ENCODE measurements at places on chromosomes 13 and 19.
A peak's percentile ranks its signal among the peaks of the same experiment; 100 is the strongest.

DNA sequence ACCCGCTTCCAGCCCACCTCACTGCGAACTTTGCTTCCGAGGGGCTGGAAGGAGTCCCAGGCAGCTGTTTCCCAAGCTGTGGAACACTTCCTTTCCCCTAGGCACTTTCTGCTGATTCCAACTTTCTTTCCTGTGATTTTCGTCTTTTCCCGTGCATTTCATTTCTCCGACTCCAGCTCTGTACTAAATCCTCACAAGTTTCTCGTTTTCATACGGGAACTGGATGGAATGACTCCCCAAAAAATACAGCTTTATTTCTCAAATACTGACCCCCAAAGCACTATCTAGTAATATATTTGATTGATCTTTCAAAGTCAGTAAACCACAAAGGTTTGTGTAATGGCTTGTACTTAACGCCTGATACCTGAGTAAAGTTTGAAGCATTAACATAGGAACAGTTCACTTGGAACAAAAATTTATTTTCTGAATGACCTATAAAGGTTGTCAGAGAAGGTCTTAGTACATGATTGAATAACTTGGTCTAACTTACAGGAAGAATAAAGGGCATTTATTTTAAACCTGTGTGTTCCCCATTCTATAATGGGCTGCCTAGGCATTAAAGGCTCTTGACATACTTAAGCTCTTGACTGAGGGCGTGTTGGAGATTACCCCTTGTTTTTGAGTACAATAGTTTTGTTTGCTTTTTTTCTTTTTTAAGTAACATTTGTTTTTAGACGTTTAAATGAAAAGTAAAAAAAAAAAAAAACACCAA lies 1.3 kb upstream of the PCDH9 start:
- no peak for DNase-seq

GRCh38 chr13:80149736-80150135 lies 191.2 kb downstream of the SPRY2 start:
- DNase-seq = no peak

- DNase-seq = no peak
Measured at GRCh38 chr13:59842507-59842906, 321.2 kb downstream of the DIAPH3 start.

GRCh38 chr13:76849493-76849892 lies 36.7 kb downstream of the KCTD12 start:
- DNase-seq = no peak

- no peak for DNase-seq
Measured at GRCh38 chr19:9531933-9532332, 6.5 kb downstream of the ZNF426 start.

GRCh38 chr19:30966486-30966885 lies 382.8 kb downstream of the TSHZ3 start:
- DNase-seq = no peak

- no peak for DNase-seq
Measured at GRCh38 chr13:37192956-37193355, 87.5 kb upstream of the CSNK1A1L start.

GRCh38 chr13:44368062-44368591 lies 5.5 kb upstream of the SERP2 start:
- DNase-seq = no peak

DNA sequence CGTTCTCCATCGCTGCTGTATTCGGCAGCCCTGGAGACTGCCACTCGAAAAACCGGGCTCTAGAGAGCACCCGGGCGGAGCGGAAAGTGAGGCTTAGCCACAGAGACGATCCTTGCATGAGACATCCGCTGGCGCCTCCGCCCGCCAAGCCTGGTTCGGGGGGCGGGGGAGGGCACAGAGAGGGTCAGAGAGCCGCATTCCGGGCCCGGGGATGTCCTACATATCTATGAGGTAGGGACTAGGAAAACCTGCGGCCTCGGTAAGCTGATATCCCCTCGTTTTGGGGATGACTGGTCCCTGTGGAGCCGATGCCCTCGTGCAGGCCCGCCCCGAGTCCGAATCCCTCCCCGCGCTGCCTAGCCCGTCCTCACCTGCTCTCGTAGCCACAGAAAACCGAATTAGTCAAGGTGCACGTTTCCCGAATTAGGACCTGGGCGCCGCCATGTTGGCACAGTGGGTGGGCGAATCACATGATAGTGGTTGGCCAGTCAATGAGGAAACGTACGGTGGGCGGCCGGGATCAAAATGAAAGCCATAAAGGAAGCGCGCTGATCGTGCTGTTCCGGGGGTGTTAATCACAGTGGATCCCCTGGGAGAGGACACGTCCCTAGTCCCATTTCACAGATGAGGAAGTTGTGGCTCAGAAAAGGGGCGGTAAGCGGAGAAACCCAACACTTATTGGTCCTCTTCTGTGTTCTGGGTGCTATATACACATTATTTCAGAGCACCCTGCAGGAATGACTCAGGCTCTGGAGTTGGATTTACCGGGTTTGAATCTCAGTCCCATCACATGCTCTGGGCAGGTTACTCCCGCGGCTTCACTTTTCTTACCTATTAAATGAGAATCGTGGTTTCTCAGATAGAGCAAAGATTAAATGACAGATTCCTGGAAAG lies at the start of gene TRMT1:
TSS of gene TRMT1 (minus strand) at position 459 of the 894 bp plus-strand sequence. CDS start at position 118, 341 bp downstream.
- peak; percentile 72 for DNase-seq

DNA sequence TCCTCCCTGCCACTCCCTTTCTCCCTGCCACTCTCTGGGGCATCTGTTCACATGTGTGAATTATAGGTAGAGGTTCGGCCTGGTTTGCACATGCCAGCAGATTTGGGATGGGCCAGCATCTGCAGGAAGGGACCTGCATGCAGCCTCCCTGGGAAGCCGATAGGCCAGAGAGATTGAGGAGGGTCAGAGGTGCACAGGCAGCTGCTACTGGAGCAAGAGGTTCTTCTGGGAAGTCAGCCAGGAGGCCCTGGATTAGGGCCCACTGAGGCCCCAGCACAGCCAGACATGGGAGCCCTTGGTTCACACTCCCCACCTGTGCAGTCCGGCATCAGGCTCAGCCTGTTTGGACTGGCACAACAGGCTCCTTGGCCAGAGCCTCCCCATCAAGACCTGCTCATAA lies 12.1 kb downstream of the TUBA3C start:
- DNase-seq = no peak

DNA sequence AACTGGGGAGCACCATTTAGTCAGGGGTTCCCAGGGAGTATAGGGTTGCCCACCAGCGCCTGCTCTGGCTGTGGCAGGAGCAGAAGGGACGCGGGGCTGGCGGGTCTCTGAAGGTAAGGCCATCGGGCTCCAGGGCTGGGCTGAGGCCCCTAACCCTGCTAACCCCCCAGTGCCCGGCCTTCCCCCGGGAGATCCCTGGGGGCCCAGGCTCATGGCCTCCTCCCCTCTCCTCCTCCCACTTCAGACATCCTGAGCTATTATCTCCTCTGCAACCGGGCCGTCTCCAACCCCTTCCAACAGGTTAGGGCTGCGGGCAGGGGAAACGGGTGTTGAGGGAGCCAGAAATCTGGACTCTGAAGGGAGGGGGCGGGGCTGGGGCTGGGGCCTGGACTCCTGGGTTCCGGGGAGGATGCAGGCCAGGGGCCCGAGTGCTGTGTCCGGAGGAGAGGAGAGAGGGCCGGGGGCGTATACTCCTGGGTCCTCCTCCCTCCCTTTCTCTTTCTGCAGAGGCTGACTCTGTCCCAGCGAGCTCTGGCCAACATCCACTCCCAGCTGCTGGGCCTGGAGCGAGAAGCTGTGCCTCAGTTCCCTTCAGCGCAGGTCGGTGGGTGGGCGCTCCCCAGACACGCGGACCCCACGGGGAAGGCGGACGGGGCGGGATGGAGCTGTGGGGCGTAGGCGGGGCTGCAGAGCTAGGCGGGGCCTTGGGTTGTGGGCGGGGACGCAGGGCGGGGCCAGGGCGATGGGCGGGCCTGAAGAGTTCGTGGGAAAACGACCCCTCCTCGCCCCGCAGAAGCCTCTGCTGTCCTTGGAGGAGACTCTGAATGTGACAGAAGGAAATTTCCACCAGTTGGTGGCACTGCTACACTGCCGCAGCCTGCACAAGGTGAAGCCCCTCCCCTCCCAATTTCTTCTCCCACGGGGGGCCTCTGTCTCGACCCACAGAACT lies 15.3 kb downstream of the TTYH1 start:
- DNase-seq = no peak

DNA sequence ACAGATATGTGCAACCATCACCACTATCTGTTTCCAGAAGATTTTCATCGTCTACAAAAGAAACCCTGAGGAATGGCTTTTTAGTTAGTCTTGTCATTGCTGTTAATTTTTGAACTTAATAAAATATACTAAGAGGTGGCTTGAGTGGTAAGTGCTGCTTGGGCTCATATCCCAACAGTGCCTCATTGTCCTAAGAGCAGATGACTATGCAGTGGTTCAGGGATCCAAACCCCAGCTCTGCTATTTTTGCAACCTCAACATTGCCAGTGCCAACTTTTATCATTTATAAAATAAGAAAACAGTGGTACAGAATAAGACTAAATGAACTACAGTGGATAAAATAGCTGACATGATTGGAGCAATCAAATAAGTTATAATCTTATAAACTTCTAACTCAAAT lies 123.2 kb upstream of the SLC7A1 start:
- DNase-seq = no peak

DNA sequence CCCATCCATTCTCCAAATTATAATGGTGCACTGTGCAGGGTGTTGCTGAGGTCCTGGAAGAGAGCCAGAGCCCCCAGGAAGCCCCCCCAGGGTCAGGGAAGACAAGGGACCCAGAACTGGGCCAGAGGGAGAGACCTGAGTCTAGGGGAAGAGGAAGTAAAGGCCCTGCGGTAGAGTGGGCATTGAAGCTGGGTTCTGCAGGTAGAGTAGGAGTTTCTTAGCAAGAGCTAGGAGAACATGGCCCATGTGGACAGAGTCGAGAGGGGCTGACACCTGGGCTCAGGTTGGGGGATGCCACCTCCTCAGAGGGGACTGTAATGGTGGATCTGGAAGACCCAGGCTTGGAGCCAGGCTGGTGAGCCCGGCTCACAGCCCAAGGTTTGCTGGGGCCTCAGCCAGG lies 17.0 kb upstream of the ONECUT3 start:
- no peak for DNase-seq

- no peak for DNase-seq
Measured at GRCh38 chr19:46271481-46272197, 25.2 kb upstream of the HIF3A start.

DNA sequence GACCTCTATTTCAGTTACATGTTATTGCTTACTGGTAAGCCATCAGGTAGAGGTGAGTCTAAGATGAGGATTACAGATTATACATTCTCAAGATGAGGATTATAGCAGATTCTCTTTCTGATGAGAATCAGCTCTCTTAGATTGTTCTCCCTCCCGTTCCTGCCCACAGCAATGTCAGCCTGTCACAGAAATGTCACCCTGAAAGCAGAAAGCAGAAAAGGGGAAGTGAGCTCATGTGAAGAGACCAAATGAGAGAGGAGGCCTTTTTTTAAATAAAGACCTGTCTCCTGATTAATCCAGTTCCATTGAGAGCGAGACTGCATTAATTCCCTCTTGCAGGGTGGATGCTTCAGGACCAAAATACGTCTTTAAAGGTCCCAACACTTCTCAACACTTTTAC lies 445.6 kb downstream of the KCTD12 start:
- DNase-seq = no peak

DNA sequence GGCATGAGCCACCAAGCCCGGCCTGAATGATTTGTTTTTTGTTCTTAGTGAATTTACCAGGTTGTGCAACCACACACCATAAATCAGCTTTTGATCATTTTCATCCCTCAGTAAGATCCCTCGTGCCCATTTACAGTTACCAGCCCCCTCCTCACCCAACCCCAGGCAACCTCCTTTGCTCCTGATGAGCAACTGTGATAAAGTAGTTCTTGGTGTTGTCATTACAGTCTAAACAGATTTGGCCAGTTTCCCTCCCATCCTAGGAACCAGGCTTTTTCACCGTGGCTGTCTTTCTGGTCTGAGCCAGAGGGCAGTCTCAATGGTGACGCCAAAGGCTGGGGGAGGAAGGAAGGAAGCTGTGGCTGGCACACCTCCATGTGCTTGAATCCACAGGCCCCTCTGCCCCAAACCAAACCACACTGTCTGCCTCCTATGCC lies 61.2 kb upstream of the WDFY2 start:
- no peak for DNase-seq

DNA sequence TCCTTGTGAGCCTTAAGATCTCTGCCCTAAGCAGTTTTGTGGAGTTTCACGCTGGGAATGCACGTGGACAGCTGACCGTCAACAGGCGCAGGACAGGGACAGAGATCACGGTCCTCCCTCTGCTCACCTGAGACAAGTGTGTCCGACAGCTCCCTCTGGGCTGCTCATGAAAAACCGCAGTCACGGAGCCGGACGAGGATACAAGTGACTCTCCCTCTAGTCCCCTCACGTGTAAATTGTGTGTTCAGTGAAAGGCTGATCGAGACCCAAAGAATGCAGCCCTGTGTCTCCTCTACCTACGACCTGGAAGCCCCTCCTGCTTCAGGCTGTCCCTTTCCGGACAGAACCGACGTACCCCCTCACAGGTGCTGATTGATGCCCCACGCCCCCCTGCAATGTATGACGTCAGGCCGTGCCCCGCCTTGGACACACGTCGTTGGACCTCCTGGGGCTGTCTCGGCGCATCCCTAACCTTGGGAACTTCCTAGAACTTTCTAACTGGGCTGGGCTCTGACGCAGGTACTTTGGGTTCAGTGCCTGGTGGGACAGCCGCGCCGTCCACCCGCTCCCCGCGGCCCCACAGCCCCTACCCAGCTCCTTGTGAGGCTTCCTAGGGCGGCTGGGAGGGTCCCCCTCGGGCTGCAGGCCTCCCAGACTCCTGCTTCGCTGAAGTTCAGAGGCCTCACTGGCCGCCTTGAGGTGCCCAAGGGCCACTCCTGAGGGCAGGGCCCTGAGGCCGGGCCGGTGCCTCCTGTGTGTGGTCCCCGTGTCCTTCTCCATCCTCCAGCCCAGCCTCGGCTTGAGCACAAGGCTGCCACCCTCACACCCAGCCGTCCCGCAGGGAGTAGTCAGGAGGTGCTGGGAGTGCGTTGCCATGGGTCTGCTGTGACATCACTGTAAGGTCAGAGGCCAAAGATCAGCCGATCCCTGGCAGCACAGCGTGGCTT lies at the start of gene C13orf46:
TSS of gene C13orf46 (minus strand) at position 859 of the 947 bp plus-strand sequence. CDS start at position 780, 79 bp downstream.
- no peak for DNase-seq

- DNase-seq = no peak
Measured at GRCh38 chr13:108985166-108985565, 355.8 kb downstream of the MYO16 start.

- no peak for DNase-seq
Measured at GRCh38 chr19:47509170-47509847, 5.6 kb downstream of the NAPA start.

DNA sequence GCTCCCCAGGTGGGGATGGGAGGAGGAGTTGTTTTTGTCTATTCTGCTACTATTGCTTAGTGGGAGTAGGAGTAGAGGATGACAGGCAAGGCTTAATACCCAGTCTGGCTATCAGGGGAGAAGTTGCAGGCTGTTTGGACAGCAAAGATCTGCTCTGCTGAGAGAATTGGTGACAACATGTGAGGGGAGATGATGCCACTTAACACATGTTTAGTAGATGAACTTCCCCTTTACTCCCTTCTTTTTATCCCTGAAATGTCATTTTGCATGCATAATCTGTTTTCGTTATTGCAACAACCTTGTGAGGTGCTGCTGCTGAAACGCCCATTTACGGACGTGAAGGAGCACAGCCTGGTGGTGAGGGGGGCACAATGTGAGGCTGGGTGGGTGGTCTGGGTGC lies 3.0 kb upstream of the CYP4F12 start:
- no peak for DNase-seq

Data from stimulated activated CD8-positive, alpha-beta memory T cell treated with anti-CD3 and anti-CD28 coated beads, Interleukin-2, amount 100 ng/mL, for 1 hour (primary cell).